Kidney capillary endothelial cell (primary cell): ENCODE measurements at places on chromosomes 1 and 21.

DNA sequence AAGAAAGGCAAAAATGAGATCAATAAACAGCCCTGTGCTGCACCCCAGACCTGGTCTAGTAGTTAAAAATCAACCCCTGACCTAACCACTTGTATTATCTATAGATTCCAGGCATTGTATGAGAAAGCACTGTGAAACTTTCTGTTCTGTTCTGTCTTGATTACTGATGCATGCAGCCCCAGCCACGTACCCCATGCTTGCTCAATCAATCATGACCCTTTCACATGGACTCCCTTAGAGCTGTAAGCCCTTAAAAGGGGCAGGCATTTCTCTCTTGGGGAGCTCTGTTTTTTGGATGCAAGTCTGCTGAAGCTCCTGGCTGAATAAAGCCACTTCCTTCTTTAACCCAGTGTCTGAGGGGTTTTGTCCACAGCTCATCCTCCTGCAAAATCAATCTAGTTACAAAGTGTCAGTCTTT is 24.2 kb upstream of the CD34 start:
- no peak for DNase-seq

DNA sequence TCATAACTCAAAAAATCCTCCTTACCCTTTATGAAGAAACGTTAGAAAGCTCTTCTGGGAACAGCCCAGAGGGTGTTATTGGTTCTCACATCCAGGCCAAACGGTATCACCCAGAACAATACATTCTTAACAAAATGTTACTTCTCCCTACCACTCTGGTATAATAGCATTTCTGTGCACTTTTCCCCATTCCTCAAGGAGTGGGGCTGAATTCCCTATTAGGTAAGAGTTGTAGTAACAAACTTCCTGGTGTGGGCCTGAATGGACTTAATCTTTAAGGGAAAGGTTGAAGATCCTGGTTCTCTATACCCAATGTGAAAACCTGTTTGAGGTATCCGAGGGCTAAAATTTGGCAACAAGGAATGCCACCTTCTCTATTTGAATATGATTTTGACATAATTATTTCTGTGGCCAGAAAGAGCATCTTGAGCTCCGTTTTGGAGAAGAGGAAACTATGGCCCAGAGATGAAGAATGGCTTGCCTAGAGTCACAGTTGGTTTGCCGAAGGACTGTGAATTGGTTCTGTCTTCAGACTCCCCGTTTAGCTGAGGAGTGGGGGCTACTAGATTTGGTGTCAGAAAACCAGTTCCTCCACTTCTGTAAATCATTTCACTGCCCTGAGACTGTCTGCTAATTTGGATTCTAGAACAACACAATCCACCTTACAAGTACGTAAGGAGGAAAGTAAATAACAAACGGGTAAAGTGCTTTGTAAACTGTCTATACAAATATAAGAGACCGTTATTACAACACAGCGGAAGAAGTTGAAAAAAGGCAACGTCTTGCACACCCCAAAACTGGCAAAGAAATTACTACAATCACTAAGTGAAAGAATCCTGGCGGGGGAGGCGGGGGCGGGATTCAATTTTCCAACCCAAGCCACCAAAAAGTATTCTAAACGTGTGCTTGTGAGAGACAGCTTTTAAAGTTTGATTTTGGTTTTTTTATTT is 2.3 kb downstream of the ANP32E start:
- no peak for DNase-seq

- DNase-seq = no peak
Observed at GRCh38 chr21:17512253-17513213, at the start of gene CXADR. CXADR (plus strand) TSS chr21:17513043; CDS start chr21:17513130, 87 bp downstream.

- DNase-seq = no peak
Observed at GRCh38 chr1:230286890-230287269, 139.3 kb downstream of the PGBD5 start.

DNA sequence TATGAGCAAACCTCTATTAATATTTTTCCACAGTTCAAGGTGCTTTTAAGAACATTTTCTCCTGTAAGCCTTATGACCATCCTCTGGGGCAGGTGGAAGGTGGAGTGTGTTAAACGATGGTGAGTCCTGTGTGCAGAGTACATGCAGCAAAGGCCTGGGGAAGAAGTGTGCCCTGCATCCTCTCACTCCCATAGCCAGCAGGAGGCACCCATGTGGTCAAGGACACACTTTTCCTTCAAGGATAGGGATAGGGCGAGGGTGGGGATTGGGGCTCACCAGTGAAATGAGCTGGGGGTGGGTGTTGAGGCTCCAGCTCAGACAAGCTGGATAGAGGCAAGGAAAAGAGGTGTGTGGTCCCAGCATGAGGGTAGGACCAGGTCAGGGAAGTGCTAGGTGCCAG is 120.8 kb upstream of the KCNE2 start:
- DNase-seq = no peak

DNA sequence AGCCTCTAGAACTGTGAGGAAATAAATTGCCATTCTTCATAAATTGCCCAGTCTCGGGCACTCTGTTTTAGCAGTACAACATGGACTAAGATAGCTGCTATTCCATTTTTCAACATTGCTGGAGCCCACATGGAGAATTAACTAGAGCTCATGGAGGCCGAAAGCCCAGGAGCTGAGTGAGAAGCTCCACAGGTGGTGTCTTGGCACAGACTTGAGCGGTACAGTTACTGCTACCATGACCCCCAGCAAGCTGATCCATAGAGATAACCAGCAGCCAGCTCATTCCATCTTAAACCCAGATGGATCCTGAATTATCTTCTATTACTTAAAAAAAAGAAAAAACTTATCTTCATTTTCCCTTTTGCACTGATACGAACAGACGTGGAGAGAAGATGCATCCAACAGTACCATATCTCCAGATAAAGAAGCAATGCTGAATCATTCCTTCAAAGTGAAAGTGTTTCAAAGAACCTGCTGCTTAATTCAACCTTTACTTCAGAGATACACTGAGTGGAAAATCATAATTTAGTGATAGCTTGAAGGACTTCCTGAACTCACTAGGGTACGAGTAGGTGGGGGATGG is 115.1 kb downstream of the SETD4 start:
- no peak for DNase-seq

DNA sequence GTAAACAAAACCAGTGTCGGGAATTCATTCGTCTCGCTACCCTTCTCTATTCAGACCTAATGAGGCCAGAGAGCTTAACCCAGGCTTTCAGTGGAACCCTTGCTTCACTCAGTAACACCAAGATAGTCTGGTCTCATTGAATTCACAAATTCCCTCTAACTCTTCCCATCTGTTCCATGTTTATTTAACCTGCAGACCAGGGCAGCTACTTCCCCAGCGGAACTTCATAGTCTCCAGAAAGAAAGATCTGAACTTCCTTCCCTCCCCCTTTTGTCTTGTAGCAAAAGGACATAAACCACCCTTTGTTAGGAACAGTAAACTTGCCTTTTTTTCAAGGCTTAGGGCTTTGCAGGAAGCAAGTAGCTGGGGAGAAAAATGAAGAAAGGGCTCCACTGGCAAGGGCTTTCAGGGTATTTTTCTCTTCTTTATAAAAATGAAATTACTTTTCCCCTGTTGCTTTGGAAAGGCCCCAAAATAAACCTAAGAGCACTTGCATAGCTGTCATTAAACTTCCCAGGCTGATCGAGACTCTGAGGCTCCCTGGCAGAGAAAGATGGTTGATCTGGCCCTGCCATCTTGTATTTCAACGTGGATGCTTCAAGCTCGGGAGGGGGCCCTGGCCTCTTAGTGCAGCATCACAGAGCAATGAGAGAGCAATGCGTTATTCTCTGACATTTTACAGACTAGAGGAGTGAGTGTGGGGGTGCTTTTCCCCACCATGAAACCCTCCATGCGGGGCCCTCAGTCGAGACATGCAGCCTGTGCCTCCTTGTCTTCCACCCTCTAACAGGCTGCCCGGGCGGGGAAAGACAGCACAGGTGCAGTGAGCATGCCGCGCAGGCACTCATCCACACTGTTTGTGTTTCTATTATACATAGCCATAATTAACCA is 30.0 kb downstream of the MIS18A start:
- no peak for DNase-seq

DNA sequence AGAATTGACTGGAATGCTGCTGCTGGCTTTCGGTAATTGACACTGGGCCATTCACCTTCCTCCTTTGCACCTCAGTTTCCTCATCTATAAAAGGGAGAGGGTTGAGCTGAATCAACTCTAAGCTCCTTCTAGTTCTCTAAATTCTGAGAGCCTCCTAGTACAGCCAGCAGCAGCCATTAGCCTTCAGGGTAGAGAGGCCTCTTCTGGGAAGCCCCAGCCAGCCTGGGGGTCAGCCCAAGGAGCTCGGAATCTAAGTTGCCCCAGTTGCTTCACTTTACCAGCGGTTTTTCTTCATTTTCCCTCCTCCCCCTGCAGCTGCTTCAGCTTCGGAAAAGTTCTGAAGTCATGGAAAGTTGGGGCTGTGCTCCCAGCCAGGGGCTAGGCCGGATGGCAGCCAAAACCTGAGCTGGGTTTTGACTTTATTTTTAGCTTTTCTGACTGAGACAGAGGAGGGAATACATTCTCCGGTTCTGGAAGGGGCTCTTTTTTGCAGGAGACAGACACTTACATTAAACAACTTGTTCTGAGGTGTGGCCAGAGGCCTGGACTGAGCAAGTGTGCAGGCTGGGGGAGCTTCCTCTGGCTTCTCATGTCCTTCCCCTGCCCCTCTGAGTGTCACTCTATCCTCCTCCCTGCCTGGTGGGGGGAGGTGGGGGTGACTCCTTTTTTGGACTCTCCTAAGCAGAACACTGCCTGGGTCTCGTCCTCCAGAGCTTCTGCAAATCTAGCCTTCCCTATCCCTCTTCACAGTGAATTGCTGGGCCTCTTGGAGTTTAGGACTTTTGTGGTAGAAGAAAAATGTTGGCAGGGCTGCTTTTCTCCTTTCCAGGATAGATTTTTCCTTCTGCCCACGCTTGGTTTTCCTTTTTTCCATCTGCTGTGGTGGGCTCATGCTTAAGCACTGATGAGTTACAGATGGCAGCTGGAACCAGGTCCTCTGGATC is 14.4 kb downstream of the LMNA start:
- DNase-seq = no peak

- DNase-seq = no peak
Observed at GRCh38 chr1:71964188-71964587, 318.2 kb downstream of the NEGR1 start.

GRCh38 chr1:227547310-227548118 is 15.8 kb upstream of the ZNF678 start:
- DNase-seq = no peak
